BE2C (cell line): ENCODE measurements at places on chromosomes 6 and 20.
A peak's percentile ranks its signal among the peaks of the same experiment; 100 is the strongest.

DNA sequence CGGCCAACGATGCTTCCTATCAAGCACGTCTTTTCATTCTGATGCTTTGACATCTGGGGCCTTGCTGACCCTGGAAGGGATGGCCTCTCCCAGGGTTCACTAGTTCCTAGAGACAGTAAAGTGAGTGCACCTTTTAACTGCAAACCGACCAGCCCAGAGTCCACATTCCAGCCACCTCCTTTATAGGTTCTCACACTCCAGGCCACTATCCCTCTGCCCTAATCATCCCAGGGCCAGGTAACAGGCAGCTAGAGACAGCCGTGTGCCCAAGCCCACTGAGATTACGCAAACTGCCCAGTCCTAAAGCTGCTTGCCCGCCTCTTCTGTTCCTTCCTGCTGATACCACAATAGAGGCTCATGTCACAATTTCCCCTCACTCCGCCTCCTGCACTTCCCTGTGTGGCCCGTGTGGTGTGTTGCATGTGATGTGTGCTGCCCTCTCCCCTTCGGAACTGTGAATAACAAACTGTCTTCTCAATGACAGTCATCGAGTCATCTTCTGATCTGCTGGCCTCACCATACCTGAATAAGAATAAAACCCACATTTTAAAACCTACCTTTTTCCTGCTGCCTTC, 123.7 kb upstream of the EXOC2 start:
- no peak for DNase-seq

GRCh38 chr20:50409495-50409894, 100.7 kb upstream of the PTPN1 start:
- no peak for DNase-seq

- DNase-seq: peak; percentile 84
Measured at GRCh38 chr20:36408219-36408618, 102.1 kb downstream of the DLGAP4 start.

GRCh38 chr20:17403461-17403860, 127.7 kb downstream of the BFSP1 start:
- no peak for DNase-seq

DNA sequence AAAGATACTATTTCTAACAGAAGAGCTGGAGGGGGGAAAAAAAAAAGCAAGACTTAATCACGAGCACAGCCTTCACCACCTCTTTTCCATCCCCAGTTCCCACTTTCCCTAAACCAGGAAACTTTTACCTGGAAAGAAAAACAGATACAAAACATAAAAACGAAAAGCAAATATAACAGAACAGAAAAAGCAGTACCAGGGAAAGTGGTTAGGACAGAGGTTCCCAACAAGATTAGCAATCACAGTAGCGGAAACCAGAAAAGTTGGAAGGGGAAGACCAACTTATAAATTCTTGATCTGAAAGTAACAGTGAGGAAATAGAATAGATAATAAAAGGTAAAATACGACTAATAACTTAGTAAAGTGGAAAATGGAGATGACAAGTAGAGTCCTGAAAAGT, 1.2 kb downstream of the DDX39B start:
- DNase-seq: no peak

DNA sequence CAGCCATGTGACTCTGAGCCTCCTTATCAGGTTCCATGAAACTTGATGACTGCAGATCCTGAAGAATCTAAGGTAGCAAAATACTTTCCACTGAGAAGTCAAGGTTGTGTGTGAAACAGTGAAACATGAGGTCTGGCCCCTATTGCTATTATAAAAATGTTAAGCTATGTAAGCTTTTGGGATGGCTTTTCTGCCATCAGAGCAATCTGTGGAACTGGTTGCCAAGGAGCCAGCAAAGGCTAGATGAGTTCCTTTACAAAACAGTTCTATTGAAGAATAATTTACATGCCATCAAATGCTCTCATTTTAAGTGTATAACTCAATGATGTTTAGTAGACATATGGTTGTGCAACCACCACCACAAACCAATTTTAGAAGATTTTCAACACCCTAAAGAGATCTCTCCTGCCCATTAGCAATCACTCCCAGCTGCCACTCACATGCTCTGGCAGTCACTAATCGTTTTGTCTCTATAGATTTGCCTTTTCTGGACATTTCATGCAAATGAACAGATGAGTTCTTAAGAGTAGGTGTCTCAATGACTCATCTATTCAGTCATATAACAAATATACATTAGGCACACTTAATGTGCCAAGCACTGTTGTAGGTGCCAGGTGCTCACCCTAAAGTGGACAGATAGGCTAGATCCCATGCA, 19.9 kb upstream of the MEP1A start:
- no peak for DNase-seq

DNA sequence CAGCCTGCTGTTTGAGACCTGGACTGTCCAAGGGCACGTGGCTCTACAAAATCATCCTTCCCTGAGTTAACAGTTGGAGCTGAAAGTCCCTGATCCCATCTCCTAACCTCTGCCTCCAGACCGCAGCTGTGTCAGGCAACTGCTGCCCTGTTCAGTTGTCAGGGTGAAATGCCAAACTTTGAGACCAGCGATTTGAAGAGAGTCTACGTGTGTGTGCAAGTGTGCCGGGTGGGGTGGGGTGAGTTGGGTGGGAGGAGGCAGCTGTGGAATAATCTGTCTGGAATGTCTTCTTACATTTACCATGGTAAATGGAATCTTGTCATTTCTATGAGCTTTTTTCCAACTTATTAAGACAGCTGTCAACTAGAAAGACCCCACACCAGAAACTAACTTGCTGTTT, 81.0 kb upstream of the FAM8A1 start:
- no peak for DNase-seq

- DNase-seq: no peak
Measured at GRCh38 chr6:160692369-160692959, 9.6 kb upstream of the PLG start.

DNA sequence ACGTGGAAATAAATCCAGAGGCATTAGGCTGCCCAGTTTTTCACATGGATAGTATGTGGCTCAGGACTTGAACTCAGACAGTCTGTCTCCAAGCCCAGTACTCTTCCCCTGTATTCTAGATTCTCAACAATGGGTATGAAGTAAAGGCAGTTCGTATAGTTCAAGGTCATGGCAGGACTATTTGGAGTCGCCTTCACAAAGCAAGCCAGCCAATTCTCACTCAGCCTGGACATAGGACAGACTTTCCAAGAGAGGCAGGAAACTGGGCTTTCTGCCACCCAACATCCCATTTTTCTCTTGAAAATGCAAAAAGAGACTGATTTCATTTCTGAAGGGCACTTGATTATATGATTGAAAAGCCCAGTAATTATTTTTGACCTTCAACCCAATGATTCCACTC, 111.0 kb downstream of the EDN1 start:
- no peak for DNase-seq

DNA sequence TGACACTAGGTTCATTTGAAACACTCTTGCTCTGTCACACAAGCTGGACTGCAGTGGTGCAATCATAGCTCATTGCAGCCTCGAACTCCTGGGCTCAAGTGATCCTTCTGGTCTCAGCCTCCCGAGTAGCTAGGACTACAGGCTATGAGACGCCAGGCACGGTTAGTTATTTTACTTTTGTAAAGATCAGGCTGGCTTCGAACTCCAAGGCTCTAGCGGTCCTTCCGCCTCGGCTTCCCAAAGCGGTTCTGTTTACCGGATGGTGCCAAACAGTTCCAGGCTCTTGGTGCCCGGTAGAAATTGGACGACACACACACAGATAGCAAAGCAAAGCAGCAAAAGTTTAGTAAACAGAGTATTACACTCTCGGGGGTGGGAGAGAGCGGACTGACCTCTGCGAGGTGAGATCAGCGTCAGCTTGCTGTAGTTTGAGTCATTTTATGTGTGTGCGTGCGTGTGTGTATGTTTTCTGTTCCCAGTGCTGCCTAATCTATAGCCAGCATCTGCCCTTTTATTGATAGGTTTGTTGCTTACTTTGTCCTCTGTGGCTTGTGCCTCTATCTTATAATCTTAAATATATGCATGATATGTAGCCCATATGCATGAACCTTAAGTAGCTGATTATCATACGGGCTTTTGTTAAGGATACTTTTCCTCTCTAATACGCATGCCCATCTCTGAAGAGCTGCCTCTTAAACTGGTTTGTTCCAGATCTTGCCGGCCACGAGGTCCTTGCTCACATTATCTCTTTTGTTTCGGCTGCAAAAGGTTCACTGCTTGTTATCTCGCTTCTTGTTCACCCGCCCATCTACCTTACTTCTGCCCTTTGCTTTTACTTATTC, 75.2 kb downstream of the OR2B2 start:
- peak; percentile 78 for DNase-seq

DNA sequence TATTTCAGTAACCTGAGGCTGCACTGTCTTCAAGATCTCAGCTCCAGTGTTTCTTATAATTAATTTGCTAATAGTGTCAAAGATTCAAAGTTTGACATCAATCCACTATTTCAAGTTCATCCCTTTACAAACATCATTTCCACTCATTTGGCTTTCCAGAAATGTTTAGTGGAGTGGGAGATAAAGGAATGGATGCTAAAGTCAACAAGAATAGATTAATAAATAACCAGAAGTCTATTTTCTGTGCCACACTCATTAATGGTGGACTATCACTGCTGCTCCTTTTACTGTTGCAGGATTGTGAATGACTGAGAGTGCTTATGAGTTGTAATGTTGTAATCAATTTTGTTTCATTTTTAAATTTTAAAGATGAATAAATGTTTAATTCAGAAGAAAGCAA, 28.4 kb upstream of the EPM2A start:
- DNase-seq: no peak

- no peak for DNase-seq
Measured at GRCh38 chr6:2157441-2158127, 87.8 kb downstream of the GMDS start.

- DNase-seq: no peak
Measured at GRCh38 chr6:56547687-56548086, 95.0 kb downstream of the DST start.

DNA sequence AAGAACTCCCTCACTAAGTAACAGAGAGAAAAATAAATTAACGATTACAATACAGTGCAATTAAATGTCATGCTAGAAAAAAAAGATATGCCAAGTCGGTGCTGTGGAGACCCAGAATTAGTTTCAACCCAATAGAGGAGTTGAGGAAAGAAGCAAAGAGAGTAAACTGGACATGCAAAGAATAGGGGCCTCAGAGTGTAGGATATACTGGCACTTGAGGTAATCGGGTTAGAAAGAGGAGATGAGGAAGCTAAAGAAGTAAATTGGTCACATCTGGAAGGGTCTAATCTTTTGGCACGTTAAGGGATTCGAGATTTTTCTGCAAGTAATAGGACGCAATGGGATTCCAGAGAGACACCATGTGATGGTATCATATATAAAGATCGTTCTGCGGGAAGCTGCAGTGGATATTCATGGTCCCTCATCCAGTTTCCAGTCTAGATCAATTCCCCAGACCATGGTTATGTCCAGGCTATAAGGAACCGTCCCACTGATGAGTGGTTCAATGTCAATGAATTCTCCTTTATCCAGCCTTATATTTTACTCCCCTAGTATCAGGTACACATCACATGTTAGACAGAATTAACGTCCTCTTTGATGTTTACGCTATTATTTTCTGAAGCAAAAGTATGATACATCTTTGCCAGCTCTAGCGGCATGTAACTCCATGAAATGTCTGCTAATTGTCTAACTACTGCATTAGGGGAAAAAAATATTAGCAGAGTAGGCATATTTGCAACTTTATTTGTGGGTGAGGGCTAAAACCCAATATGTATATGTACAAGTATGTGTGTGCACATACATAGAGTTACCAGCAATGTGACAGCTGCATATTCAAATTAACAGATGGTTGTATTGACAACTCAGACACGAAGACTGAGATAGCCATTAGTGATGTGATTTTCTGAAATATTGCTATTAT, 1.1 kb upstream of the TBC1D32 start:
- DNase-seq: no peak

- DNase-seq: no peak
Measured at GRCh38 chr6:85464722-85465150, 14.9 kb downstream of the NT5E start.

- DNase-seq: no peak
Measured at GRCh38 chr20:37274851-37275524, 13.4 kb upstream of the GHRH start.

DNA sequence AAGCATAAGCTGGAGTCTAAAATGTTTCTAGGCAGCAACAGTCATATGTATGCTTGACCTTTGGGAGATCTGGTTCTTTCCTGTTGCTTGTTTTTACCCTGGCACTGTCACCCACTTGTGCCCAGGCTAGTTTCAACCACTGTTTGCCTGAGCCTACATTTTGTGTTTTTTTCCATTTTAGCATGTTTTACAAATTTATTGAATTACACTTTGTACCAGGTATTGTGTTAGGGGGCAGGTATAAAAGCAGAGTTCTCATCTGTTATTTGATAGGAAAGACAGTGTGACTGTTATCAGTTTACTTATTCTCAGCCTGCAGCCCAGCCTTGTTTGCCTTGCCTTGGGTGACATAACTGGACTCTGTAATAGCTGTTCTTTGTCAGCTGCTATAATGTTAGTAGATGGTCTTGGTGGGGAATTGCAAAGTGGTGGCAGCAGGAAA, 147.0 kb downstream of the CDKAL1 start:
- no peak for DNase-seq

- no peak for DNase-seq
Measured at GRCh38 chr20:40978761-40979160, 49.9 kb upstream of the TOP1 start.

DNA sequence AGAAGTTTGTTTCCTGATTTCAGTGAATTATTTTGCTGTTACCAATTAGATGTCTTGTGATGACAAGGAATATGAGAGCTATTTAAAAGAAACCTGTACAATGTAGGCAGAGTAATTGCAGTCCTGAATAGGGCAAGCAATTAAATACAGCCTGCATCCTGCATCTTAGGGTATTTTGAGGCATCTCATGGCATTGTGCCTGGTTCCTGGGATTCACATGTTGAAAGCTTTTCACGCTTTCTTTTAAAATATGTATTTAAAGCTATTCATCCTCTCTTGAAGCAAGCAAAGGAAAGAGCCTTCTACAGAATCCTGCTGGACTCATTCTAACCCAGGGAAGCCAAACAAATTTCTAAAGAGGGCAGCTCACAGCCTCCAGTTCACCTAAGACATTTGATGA, 4.7 kb upstream of the RRAGD start:
- DNase-seq: no peak

DNA sequence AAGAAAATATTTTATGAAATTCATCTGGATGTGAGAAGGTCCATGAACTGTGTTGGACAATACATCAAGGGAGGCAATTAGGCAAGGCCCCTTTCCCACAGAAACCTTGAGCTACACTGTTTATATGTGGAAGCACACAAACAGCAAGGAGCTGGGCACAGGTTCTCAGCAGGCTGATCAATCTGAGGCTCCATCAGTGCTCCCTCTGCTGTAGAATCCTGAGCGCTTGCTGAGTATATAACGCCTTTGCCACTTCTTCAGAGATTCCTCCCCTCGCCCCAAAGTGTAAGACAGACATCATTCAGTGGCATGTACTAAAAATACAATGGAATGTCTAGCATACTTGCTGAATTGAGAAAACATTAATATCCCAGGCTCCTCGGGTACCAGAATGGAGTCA, 146.9 kb downstream of the PRKN start:
- no peak for DNase-seq
